ENCODE measurements at places on chromosomes 13 and 19.

DNA sequence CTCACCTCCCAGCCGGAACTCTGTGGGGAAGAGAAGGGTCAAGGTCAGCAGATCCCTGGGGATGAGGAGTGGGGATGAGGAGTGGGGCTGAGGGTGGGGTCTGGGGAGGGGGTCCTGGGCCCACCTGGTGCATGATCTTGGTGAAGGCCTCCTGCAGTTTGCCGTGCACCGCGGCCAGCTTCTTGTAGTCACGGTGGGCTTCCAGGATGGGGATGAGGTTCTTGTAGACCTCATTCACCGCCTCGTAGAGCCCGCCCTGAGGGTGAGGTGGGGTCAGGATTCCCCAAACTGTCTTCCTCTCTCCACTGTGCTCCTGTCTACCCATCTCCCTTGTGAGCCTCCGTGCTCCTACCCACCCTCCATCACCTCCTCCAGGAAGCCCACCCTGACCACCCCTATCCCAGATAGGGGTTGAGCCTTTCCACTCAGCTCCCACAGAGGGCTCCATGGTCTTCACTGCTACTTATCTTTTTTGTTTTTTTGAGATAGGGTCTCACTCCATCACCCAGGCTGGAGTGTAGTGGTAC is 6.8 kb upstream of the KANK2 start:
- DNase-seq: no peak

DNA sequence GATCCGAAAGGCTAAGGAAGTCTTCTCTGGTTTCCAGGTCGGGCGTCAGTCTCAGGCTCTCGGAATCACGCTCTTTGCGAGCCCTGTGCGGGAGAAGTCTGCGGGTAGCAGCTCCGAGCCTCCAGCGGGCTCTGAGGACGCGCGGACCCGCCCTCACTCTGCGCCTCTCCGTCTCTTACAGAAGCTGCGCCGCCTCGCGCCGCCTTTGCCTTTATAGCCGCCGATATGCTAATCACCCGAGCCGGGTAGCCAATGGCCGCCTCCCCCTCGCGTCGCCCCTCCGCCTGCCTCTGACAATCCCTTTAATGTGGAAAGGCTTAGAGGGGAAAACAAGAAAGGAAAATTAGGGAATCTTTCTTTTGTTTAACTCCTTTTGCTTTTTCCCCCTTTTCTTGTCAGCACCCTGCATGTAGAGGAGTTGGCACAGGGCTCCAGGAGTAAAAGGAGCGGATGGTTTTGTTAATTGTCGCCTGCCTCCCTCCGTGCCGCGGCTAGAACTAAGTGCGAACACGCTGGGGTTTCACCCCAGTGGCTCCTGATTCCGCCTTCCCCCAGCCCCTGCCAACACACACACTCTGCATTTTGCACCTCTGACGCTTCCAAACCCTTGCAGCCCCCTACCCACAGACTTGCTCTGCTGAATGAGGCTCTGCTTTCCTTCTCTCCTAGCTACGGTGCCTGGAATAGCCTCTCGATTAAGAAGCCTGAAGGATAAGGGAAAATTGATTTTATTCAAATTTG is at the start of gene PCDH8:
Gene PCDH8 (minus strand): TSS at position 186 of the 741 bp plus-strand sequence. CDS start 204 bp downstream, outside the sequence.
- no peak for DNase-seq

- no peak for DNase-seq
Measured at GRCh38 chr13:75217949-75218348, 264.0 kb downstream of the TBC1D4 start.

DNA sequence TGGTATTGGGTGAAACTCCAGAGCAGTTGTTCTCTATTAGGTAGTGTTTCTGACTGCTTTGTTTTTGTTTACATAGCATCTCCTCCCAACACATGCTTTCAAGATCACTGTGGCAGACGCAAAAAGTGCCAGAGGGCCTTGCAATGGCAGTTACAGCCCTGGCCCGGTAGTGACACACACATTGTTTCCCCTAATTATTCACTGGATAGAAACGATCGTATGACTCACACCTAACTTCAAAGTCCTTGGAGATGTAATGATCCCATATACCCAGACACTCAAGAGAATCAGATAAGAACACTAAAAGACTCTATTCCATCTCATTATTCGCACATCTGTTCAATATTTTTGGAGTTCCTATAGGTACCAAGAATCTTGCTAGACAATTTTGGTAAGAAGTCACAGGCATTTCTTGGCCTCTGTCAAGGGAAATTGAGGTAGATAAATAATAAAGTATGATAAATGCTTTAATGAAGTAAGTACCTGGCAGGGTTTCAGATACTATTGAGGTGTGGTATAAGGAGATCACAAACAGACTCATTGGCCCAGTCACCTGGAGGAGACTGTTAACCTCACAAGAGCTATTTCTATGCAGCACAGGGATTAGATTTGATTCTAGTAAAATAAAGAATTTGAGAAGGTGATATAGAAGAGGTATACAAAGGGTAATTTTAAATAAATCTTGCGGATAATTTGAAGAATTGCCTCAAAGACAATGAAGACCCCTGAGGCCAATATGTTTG is 485.3 kb downstream of the SLITRK6 start:
- DNase-seq: no peak

DNA sequence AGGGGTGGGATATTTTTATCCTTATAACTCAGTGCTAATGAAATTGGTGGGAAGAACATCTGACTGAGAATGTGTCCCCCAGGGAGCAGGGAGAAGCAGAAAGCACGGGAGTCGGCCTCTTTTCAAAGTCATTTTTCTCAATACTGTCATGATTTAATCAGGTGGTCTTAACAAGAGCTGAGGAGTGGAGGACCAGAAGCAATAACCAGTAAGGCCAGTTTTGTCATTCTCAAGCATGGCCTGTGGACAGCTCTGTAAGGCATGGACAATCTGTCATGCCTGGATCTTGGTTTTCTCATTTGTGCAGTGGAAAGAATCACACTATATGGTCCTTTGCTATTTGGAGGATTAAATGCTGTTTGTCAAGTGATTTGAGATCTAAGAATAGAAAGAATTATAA is 99.7 kb downstream of the TNFSF11 start:
- no peak for DNase-seq

GRCh38 chr13:106917024-106917571 is 349.2 kb upstream of the ARGLU1 start:
- DNase-seq: no peak

GRCh38 chr19:45502111-45502510 is 3.9 kb downstream of the PPM1N start:
- DNase-seq: no peak

DNA sequence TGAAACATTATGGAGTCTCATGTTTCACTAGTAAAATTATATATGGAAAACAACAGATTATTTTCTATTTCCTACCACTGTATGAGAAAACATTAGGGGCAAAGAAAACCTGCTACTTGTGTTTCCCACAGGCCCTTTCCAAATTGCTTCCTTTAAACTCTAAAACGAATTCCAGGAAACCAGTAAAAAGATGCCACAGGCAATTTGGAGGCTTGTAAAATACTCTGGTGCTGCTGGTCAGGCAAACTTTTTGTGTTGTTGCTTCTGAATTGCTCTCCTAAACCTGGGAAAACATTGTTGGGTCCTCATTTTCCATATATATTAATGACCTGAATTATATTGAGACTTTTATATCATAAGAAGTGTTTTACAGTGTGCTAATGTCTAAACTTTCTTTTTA is 141.5 kb downstream of the TDRD3 start:
- no peak for DNase-seq

DNA sequence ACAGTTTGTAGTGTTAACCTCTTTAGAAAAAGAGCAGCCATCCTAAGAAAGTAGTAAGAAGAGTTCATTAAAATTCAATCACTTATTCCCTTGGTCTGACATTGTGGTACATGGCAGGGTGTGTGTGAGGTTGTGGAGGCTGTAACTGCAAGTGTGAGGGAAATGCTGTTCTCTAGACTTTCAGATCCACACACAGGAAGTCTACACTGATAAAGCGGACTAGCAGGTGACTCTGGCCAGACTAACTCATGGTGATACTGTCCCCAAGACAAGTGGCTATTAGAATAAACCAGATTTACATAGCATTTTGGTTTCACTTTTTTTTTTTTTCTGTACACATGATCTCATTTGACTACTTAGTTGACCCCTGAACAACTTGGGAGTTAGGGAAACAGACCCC is 10.0 kb downstream of the MTIF3 start:
- DNase-seq: no peak

DNA sequence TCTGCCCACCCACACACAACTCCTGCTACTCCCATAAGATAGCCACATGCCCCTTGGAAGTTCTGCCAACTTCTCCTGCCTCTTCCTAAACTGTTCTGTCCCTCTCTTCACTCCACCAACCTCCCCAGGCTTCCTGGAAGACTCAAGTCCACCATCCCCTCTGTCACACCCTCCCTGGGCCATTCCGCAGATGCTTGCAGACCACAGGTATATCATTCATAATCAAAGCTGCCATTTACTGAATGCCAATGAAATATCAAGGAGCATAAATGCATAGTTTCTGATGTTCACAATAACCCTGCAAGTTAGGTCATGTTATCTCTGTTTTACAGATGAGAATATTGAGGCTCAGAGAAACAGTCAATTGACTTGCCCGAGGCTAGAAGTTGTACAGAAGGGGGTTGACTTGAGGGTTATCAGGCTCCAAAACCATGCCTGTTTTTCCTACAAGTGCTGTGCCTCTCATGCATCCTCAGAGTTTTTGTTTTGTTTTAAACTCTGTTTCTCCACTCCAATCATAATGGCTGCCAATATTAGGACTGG is 135.6 kb downstream of the SLC7A1 start:
- DNase-seq: no peak

DNA sequence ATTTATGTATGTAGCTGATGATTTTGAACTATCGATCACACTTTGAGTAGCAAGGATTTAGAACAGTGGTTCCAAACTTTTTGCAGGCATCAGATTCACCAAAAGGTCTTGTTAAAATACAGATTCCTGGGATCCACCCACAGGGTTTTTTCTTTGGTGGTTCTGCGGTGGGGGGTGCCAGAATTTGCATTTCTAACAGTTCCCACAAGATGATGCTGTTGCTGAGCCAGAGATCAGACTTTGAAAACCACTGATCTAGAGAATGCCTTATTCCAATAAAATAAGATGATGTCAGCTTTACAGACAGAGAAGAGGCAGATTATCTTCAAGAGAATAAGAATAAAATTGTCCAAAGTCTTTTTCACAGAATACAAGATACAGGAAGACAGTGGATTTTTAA is 80.9 kb upstream of the SHISA2 start:
- DNase-seq: no peak

DNA sequence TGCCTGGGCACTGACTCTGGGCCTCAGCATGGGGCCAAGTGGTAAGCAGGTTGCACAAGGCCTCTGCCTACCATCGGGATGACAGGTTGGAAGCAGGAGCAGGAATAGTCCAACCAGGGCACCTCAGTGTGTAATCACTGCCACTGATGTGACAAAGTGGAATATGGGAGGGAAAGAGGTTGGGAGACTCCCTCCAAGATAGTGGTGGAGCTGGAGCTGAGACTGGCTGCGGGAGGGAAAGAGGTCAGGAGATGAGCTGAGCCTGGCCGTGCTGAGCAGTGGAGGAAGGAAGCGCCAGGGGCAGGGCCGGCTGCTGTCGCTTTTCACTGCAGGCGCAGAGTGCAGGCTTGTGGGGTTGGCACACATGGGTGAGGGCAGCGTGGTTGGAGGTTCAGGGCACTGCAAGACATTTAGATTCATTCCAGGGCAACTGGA is 6.8 kb downstream of the UPF3A start:
- no peak for DNase-seq

DNA sequence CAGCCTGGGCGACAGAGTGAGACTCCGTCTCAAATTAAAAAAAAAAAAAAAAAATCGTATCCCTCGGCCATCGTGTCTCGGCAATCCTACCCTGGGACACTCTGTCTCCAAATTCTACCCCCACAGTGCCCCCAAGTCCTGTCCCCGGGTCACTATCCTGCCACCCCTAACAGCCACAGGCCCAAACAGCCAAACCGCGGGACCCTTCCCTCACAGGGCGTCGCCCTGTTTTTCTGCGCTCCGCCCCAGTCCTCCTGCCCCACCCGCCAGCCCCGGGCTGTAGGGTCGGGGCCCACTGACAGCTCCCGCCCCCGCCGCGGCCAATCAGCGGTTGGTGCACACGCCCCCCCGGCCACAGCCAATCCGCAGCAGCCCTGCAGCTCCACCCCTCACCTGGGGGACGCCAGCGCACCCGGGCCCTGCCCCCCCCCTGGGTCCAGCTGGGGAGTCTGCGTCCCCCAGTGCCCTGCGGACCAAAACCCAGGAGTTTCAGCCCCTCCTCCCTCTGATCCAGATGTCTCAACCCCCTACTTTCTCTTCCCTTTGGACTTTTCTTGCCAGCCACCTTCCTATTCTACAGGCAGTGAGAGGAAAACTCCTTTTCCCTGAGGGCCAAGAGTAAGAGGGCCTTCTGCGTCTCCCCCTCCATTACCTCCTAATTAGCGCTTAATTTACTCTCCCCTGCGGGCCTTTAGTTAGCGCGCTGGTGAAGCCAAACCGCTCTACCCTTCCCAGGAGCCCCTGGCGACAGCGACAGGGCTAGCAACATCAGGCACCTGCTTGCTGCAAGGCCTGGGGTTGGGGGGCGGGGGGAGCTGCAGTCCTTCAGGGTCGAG is 1.5 kb upstream of the BCAT2 start:
- DNase-seq: no peak

GRCh38 chr13:114140906-114141250 is 8.5 kb upstream of the RASA3 start:
- no peak for DNase-seq

- DNase-seq: no peak
Measured at GRCh38 chr13:98504029-98504351, 72.9 kb downstream of the STK24 start.

DNA sequence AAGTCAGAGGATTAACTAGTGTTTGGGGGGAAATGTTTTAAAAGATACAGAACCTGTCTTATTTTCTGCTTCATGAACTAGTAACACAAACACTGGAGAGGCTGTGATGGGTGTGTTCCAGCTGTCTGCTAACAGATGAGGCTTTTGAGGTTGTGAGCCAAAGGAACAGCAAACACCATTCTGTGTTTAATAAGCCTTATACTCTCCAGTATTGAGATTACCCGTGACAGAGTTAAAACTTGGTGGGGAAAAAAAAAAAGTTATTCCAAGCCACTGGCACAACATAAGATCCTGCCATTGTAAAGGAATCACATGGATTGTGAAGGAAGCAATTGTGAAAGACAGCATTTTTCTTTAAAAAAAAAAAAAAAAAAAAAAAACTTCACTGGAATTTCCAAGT is 48.4 kb downstream of the KCTD12 start:
- no peak for DNase-seq

DNA sequence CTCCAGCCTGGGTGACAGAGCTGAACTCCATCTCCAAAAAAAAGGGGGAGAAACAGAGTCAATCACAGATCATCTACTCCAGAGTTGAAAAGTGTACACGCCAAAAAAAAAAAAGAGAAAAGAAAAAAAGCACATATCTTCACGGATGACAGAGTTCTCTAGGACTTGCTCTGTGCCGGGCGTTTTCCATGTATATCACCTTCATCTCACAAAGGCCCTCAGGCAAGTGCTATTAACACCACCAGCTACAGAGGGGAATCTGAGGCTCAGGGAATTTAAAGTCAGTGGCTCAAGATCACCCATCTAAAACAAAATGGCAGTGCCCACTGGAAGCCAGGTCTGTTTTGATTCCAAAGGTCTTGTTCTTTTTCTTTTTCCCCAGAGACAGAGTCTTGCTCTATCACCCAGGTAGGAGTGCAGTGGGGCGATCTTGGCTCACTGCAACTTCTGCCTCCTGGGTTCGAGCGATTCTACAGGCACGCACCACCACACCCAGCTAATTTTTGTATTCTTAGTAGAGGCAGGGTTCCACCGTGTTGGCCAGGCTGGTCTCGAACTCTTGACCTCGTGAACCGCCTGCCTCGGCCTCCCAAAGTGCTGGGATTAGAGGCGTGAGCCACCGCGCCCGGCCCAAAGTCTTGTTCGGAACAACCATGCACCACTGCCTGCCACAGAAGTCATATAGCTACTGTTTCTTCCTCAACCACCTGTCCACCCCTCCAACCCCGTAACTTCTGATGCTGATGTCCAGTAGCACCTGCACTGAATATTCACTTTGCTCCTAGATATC is 42.2 kb downstream of the SAE1 start:
- DNase-seq: no peak

Data from stimulated activated CD4-positive, alpha-beta T cell treated with anti-CD3 and anti-CD28 coated beads, Interleukin-15, amount 100 ng/mL, for 48 hours (primary cell).